ENCODE measurements at places on chromosomes 2 and 18.

GRCh38 chr2:96533292-96534073 is 3.1 kb upstream of the ARID5A start:
- DNase-seq: no peak

DNA sequence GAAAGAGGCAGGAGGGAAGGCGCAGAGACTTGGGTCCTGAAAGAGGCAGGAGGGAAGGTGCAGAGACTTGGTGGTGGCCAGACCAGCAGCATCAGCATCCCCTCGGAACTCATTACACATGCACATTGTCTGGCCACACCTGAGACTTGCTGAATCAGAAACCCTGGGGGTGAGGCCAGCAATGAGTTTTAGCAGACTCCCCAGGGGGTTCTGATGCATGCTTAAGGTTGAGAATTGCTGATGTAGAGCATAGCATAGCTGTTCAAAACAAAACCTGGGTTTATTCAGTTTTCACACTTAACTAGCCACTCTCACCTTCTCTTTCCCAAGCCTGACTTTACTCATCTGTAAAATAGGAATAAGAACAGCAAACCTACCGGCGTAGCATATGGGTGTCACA is 122.9 kb downstream of the MRO start:
- no peak for DNase-seq

DNA sequence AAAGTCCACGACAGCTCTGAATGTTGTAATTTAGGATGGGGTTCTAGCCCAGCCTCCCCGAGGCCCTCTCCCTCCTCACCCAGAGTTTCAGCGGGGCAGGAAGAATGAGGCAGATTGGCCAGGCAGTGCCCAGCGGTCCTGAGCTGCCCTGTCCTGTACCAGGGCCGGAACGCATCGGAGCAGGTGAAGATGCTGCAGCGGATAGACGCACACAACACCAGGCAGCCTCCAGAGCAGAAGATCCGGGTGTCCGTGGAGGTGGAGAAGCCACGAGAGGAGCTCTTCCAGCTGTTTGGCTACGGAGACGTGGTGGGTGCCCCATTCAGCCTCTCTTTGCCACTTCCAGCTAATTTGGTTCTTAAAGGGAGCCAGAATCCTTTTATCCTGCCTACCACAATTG is 10.8 kb downstream of the KHK start:
- no peak for DNase-seq

GRCh38 chr2:199663157-199663556 is 187.8 kb downstream of the FTCDNL1 start:
- DNase-seq: no peak

DNA sequence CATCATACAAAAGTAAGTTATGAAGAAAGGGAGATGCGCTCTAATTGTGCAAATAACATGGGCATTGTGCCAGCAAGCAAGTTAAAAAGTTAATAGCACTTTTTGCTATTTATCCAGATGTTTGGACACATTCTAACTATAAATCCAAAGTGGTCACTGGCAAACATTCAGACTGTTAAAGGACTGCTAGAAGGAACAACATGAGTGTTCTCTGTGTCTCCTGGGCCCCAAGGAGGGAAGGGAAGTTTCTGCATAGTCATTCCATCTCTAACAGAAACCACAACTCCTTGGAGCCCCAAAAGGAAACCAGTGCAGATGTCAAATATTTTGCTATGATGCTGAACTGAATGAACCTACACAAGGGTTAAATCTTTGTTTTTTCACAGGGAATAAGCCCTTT is 213.3 kb upstream of the HNRNPA3 start:
- no peak for DNase-seq

- DNase-seq: no peak
These were observed 11.3 kb upstream of the CHRNA1 start for GRCh38 chr2:174775571-174775980.

DNA sequence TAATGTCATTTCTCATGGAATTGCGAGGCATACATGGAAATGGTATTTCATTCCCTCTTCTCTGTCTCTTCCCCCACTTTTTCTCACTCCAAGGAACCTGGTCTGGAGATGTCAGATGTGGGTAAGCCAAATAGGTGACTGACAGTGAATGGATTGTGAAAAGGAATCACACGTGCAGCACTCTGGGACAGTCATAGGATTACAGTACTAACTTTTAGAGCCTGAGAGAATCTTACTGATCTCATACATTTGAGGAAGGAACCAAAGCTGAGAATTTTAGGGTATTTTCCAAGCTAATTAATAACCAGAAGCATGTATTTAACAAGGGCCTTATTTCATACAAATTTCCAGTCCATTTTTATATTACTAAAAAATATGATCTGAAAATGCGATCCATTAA is 58.1 kb upstream of the ERBB4 start:
- no peak for DNase-seq

DNA sequence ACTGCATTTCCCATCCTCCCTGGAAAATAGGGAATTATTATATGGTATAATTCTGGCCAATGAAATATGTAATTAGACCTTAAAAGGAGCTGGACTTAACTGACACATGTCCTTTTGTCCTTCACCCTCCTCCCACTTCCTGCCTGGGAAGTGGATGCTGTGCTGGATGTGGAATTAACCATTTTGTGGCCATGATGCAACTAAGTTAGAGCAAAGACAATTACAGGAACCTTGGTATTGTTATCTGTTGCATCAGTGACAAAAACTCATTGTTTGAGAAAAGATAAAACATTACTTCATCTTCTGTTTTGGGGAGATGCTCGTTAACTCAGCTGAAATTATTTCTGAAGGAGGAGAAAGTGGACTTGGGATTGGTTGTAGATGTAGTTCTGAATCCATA is 227.7 kb upstream of the BOD1L2 start:
- DNase-seq: no peak

- no peak for DNase-seq
These were observed 134.8 kb downstream of the PRKCE start for GRCh38 chr2:45786030-45786835.

GRCh38 chr2:131055169-131056065 is 37.8 kb downstream of the FAM168B start:
- DNase-seq: no peak

DNA sequence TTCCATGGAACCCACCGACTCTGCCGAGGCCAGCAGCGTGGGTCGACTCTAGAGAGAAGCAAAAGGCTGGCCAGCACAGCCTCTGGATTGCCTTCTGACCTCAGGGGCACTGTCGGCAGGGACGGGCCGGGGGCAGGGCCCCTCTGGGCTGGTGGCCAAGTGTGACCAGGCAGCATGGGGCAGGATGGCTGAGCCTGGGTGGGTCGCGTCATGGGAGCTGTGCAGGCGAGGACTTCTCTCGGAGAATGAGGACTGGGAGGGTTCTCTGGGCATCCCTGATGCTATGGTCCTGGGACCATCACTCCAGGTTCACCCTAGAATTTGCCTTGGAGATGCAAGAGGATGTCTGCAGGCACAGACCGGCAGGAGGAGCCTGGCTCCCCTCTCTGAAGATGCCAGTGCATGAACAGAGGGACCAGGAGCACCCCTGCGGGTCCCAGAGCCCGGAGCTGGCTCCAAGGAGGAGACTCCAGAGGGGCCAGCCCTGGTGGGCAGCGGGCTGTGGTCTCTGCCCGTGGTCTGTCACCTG is 289.2 kb downstream of the NDUFA10 start:
- DNase-seq: no peak

GRCh38 chr2:32068-32467 is 14.2 kb downstream of the FAM110C start:
- DNase-seq: no peak

GRCh38 chr18:26700201-26700600 is 151.8 kb upstream of the KCTD1 start:
- no peak for DNase-seq

- DNase-seq: no peak
These were observed 74.2 kb upstream of the RGPD5 start for GRCh38 chr2:109719871-109720270.

DNA sequence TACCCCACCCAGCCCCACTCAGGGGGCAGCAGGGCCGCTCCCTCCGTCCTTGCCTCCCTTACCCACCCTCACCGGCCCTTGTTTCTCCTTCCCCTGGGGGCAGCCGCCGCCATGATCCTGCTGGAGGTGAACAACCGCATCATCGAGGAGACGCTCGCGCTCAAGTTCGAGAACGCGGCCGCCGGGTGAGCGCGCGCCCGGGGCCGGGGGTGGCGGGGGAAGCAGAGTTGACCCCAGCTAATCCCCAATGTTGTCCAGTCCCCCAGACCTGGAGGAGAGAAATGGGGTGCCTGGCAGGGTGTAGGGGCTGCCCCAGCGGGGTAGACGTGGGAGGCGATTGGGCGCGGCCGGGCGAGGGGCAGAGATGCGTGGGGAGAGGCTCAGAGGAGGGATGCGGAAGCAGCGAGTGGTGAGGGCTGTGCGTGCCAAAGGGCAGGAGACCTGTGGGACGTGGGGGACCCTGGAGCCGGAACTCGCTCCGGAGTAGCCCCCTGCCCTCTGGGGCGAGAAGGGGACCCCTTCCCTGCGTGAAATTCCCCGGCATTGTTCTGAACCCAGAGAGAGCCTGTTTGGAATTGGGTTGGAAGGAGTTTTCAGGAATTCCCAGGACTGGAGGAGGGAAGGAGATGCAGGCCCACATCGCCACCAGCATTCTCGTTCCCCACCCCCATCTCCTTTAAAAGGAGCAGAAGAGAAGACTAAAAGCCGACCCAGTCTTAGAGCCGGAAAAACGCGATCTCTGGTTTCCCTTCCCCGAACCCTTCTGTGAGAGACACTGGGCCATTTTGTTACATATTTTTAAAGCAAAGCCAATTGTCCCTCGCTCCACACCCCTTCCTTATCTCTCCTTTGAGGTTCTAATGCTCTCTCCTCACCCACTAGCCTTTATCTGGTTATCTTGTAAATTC is 625 bp downstream of the ARPC2 start:
- peak; percentile 19 for DNase-seq

DNA sequence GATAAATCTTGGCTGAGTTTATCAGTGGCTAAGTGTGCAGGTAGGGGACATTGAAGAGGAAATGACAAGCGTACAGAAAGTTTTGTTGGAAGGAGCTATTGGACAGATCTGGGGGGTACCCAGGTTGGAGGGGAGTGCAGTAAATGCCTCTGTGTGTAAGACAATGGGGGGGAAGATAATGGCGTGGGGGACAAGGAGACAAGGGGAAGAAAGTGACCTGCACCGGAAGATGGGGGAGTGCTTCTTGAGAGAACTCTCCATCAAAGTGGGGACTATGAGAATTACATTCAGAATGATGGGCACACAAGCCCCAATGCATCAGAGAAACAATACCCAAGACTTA is 190.0 kb downstream of the ALPK2 start:
- DNase-seq: no peak

- peak; percentile 78 for DNase-seq
These were observed 2.7 kb downstream of the ID2 start for GRCh38 chr2:8684540-8684877.

DNA sequence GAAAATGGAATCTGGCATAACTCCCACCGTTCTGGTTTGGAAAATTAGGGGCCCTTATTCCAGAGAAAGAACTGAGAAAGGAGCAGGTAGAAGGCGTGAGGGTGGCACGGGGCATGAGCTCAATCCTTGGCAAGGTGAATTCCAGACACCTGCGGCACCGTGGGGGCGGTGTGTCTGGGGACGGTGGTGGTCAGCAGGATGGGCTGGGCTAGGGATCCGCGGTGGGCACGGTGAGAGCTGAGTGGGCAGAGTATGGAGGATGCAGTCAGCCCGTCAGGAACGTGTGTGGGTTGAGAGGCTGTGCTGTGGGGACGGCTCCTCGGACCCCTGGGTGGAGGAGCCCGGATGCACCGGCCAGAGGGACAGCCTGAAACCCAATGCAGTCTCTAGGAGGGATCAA is 61.1 kb downstream of the GNAL start:
- no peak for DNase-seq

- DNase-seq: no peak
These were observed 245.0 kb upstream of the RBBP8 start for GRCh38 chr18:22687892-22688680.
